ENCODE measurements at places on chromosomes 11 and 22.

DNA sequence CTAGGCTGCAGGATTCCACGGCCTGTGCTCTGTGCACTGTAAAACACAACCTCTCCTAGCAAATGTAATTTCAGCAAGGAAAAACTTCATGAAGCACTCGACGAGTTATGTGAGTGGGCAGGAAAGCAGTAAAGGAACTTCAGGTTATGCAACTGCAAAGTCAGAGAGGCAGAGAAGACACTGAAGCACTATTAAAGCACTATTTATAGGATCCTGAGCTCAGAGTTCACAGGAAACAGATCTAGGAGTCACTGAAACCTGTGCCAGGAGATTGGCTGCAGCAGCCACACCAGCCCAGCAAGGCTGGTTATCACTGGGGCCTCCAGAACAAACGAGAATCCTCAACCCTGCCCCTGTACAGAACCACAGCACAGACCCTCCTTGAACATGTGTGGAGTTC, 2.5 kb downstream of the SMIM35 start:
- peak; percentile 93 for DNase-seq

GRCh38 chr11:20026629-20027555, 133.4 kb downstream of the DBX1 start:
- no peak for DNase-seq

DNA sequence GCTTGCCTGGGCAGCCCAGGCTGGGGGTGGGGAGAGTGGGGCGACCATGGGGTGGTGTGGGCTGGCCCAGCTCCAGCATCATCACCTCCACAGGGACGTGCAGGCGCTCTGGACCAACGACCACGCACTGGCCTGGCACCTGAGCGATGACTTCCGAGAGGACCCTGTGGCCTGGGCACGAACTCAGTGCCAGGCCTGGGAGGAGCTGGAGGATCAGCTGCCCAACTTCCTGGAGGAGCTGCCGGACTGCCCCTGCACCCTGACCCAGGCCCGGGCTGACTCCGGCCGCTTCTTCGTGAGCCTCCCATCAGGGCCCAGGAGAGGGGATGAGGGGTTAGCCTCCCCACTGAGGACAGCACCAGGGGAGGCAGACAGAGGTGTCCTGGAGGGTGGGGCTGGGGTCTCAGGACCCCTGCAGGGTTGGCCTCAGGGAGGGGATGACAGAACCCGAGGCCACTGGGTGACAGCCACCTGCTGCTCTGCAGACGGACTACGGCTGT, 3.8 kb downstream of the SUSD2 start:
- no peak for DNase-seq

- peak; percentile 48 for DNase-seq
Observed at GRCh38 chr11:73359930-73360742, 16.1 kb upstream of the RELT start.

DNA sequence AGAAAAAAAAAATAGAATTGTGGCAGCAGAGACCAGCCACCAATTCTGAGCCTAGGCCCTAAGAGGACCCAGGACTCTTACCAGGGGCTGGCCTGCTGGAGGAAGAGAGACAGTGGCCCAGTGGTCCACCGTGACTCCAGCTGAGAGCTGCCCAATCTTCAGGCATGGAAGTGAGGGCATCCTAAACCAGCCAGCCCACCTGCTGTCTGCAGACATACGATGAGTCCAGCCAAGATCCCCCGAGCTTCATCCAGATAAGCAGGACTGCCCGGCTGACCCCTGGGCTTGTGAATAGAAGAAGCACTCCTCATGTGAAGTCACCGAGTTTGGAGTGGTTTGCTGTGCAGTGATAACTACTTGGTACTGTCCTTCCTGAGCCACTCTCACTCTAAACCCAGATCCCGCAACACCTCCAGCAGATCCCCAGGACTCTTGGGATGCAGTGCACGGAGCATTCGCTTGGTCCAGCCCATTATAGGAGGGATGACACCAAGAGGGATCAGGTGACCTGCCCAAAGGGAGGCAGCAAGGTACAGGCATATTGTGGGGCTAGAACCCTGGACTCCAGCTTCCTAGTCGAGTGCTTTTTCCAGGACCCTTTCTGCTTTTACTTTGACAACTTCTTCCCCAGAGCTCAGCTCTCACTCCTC, 41.7 kb upstream of the FGF3 start:
- DNase-seq = no peak

GRCh38 chr11:107018219-107018901, at the start of gene GUCY1A2:
GUCY1A2 (minus strand) TSS chr11:107018476; CDS start chr11:107018055, 421 bp downstream.
- DNase-seq = no peak

- no peak for DNase-seq
Observed at GRCh38 chr11:129041611-129042018, 98.9 kb upstream of the TP53AIP1 start.

DNA sequence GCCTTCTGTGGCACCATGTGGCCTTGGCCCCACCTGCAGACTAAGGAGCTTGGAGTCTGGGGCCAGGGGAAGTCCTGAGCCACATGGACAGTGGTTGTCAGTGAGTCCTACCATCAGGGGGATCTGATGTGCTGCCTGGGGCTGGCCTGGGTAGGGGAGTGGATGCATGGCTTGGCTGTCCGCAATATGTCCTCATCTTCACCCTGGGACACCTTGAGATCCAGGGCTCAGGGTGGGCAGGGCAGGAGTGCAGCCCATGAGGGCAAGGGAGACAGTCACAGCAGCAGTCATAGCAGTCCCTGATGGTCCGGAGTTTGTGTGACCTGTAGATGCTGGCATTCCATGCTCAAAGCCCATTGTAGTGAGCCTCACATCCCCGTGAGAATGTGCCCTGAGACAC, 256.8 kb upstream of the B3GAT1 start:
- no peak for DNase-seq

GRCh38 chr22:39908136-39908535, 7.3 kb downstream of the GRAP2 start:
- no peak for DNase-seq

DNA sequence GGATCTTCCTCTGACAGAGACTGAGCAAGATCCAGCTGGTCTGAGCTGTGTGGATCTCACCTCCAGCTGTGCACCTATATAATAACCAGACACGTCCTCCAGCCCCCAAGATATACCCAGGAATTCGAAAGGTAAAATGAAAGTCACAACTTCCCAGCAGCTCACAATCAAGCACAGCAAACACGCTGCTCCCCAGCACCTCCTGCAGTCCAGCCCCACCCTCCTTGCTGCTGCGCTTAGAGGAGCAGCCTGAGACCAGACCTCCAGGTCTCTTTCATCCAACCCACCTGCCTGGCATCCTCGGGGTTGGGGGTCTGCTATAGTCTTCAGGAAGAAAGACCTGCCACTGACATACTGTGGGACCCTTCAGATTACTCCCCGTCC, 3.0 kb upstream of the APOL4 start:
- DNase-seq = no peak

GRCh38 chr22:40042312-40042711, 47.6 kb downstream of the FAM83F start:
- no peak for DNase-seq

DNA sequence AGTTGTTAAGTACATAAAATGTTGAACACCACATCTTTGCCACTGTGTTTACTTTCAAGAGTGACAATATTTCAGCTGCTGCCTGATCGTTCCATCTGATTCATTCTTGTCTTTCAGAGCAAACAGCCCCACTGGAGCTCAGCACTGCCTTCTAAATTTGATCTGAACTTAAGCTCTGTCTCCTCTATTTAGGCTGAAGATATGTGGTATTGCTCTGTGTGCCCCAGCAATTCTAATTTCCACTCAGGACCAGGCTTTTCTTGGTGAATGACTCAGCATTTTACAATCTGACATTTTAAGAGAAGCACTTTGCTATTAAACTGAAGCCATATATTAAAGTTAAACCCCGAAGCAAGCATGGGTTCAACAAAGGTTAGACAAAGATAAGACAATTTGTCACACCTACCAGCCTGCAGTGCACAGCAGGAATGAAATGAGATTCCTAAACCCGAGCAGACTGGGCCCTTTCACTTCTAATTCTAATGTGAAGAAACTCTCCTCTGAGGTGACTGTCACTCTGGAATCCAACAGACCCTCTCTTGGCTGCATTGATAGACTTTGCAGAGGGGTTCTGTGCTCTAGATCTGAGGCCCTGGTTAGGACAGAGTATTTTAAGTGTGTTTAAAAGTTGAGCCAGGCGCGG, 41.7 kb upstream of the PLET1 start:
- DNase-seq = peak; percentile 18

DNA sequence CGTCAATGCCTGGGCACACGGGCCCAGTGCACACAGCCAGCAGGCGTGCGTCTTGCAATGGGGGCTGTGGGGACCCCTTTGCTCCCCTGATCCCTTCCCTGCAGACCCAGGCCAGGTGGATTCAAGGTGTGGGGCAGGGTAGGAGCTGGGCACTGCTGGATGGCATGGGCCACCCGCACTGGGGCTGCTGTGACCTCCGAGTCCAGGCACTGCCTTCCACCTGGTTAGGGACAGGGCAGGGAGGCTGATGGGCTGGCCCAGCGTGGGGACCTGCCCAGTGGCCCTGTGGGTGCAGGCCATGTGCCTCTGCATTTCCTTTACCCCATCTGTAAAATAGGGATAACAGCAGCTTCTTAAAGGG, 22.9 kb downstream of the KCNQ1 start:
- no peak for DNase-seq

DNA sequence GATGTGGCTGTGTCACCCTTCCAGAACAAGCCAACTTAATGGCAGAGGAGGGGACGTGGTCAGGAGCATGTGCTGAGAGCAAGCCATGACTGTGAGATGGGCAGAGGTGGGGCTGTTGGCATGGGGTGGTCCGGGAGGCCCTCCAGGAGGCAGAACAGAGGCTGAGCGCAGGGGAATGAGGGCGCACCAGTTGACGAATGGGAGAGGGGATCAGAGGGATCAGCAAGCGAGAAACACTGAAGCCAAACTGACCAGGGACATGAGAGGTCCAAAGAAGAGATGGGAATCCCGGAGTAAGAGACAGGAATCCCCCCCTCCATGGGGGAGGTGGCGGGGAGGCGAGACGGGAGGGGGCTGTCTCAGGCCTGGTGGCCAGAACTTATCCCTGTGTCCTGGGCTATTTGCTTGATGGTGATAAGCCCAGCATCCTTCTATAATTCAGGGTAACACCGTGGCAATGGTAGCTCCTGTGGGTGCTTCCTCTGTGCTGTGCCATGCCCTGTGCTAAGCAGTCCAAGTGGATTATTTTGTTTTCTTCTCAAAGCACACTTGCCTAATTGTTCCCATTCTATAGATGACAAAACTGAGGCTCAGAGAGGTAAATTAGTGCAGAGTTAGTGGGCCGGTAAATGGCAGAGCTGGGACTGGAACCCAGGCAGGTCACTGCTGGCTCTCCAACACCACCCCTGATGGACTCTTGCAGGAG, 83.4 kb upstream of the SHISAL1 start:
- no peak for DNase-seq

GRCh38 chr11:117972044-117972443, 14.2 kb upstream of the IL10RA start:
- no peak for DNase-seq

- DNase-seq = no peak
Observed at GRCh38 chr11:118845369-118845768, 38.3 kb upstream of the CXCR5 start.

GRCh38 chr11:69153661-69154060, 2.1 kb upstream of the SMIM38 start:
- DNase-seq = no peak

- DNase-seq = no peak
Observed at GRCh38 chr11:14902650-14903350, 10.8 kb upstream of the CYP2R1 start.

DNA sequence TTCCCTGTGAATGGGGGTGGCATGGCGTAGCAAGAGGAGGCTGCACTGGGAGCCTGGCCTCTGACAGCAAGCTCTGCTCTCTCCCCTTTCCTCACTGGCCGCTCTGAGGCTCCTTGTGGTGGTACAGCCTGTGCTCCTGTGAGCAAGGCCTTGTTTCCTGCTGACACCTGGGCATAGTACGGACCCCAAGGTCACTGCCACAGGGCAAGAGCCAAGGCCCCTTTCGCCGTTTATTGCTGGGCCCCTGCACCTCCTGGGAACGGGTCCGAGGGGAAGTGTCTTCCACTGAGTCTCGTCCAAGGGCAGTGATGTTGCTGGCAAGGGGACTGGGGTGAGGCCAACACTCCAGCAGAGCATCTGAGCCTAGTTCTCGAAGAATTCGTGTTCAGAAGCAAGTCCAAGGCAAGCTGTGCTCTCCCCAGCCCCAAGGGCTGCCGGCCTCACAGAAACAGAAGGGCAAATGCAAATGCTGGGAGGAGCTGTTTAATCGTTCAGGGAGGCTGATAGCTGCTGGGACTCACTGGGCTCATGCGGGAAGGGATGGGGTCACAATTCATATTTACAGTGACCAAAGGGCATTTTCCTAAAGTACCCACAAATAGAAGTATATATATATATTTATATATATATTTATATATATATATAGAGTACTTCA, 15.9 kb upstream of the TTLL12 start:
- no peak for DNase-seq

DNA sequence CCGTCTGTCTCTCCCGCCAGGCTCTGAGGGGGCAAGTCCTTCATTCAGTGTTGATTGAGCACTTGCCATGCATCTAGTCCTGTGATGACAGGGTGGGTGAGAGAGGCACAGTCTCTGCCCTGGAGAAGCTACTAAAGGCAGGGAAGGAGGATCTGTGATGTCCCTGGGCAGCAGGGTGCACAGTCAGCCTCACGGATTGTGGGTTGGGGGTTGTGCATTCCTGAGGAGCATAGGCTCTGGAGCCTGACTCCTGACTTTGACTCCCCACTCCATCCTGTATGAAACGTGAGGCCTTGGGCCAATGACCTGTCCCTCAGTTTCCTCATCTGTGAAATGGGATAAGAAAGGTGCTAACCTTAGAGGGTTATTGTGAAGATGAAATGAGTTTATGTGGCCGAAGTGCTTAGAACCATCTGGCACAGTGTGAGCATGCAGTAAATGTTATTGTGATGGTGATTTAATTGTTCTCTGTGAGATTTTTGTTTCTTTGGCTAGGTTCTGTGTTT, 4.7 kb downstream of the SLC22A8 start:
- no peak for DNase-seq

DNA sequence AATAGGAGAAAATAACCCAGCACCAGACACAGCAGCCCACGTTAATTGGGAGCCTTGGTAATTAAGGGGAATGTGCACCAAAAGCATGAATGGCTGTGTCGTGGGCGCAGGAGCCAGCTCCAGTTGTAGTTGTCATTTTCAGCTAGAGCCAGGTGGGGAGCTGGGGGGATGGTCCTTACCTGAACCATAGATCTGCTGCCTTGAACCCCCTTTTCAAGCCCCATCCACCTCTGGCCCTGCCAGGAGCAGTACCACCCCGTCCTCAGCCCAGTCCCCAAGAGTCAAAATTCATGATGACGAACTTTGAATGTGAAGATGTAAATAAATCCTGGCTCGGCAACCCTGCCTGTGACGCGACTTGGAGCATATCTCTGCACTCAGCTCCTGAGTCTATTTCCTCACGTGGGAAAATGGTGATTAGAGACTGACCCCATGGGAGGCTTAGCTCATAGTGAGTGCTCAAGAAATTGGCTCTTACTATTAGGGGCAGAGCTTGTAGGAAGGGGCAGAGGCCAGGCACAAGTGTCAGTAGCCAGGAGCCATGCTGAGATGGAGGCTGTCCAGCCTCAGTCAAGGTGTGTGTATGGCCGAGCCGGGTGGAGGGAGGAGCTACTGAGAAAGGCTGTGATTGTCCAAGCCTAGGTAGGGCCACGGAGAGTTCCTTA, 794 bp upstream of the FXYD6 start:
- no peak for DNase-seq

GRCh38 chr11:23519194-23519593, 658.9 kb upstream of the CCDC179 start:
- no peak for DNase-seq
